ENCODE measurements at places on chromosomes 7 and 10.

DNA sequence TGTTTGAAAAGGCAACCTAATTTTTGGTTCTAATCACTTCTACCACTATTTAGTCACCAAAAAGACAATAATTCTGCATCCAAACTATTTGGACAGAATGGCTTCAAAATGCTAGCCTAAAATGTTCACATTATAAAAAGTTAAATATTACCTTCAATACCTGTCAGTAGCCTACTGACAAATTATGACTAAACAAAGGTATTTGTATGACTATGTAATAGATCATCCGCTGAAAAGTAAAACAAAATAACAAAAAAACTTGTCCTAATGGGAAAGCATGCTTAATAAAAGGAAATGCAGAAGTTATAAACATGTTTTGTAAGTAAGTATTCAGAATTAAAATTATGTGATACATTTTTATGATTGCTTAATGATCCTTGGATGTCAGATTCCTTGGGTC is 36.6 kb downstream of the CD36 start:
- no peaks in the 10 kb centered on the region for H3K27me3 ChIP-seq
- DNase-seq = no peak
- H3K4me3 ChIP-seq = no peak overlapping the region
- H3K27ac ChIP-seq = no peak overlapping the region

- peaks cover 3% of the 10 kb centered on the region for H3K4me1 ChIP-seq
- DNase-seq = no peak
- no peak overlapping the region for H3K27ac ChIP-seq
- H3K36me3 ChIP-seq = no peaks in the 10 kb centered on the region
- no peaks in the 10 kb centered on the region for H3K27me3 ChIP-seq
These were observed 18.2 kb upstream of the MAGI2 start for GRCh38 chr7:79471699-79472098.

GRCh38 chr7:123681561-123681960 is 25.9 kb downstream of the LMOD2 start:
- no peak overlapping the region for H3K27ac ChIP-seq
- no peaks in the 10 kb centered on the region for H3K27me3 ChIP-seq
- H3K4me1 ChIP-seq = peaks cover 13% of the 10 kb centered on the region
- no peak overlapping the region for H3K4me3 ChIP-seq
- DNase-seq = no peak
- peaks cover 8% of the 10 kb centered on the region for H3K36me3 ChIP-seq

DNA sequence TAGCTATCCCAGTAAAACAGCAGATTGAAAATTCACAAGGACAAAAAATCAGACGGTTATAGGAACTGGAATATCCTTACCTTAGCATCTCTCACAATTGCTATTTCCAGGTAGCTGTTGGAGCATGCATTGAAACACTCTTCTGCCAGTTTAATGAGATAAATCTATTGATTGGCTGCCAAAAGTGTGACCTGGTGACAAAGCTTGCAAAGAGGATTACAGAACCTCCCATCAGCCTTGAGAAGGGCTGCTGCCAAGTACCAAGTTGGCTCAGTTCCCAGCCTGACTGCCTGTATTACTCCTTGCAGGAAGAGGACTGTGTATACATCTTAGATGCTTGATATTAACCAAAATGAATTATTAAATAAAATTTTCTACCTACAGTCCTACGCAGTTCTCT is 5.1 kb downstream of the PRLHR start:
- H3K27me3 ChIP-seq = peaks cover 55% of the 10 kb centered on the region
- no peak for DNase-seq
- H3K4me1 ChIP-seq = no peaks in the 10 kb centered on the region
- H3K27ac ChIP-seq = no peak overlapping the region

DNA sequence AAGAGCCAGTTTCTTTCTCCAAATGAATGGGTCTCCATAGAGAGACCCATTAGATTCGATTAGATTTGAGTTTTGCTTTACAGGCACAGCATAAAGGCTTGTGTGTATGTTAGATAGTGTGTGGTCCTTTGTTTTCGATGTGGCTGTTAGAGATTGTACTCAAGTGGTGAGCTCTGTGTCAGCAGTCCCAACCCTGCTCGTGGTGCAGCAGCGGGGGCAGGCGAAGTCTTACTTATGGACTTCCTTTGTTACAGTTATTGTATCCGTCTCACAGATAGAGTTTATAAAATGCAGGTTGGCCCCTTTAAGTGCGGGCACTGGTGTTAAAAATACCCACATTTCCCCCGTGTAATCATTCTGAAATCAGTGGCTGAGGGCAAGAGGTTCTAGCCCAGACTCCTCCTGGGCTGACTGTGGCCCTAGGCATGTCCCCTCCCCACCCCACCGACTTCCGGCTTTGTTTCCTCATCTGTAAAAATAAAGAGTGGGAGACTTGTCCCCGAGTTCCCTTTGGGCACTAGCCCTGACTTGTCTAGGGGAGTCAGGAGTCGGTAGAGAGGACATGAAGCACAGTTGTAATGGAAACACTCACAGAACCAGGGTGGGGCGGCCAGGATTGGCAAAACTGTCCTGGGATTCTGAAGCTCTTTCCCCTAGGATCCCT is 28.6 kb downstream of the MTURN start:
- H3K27ac ChIP-seq = peak overlapping the region; percentile 87
- no peak overlapping the region for H3K4me3 ChIP-seq
- peaks cover 58% of the 10 kb centered on the region for H3K4me1 ChIP-seq
- H3K27me3 ChIP-seq = peaks cover under 1% of the 10 kb centered on the region
- peaks cover 1% of the 10 kb centered on the region for H3K36me3 ChIP-seq

- no peak for DNase-seq
- peaks cover 3% of the 10 kb centered on the region for H3K4me1 ChIP-seq
- H3K4me3 ChIP-seq = no peak overlapping the region
These were observed 37.3 kb downstream of the TWIST1 start for GRCh38 chr7:19080093-19080492.
